Putamen (tissue), 1 donor: ENCODE measurements at places on chromosomes 5 and 9.

- DNase-seq = no peak
Observed at GRCh38 chr5:73115399-73116051, 4.8 kb upstream of the TMEM171 start.

DNA sequence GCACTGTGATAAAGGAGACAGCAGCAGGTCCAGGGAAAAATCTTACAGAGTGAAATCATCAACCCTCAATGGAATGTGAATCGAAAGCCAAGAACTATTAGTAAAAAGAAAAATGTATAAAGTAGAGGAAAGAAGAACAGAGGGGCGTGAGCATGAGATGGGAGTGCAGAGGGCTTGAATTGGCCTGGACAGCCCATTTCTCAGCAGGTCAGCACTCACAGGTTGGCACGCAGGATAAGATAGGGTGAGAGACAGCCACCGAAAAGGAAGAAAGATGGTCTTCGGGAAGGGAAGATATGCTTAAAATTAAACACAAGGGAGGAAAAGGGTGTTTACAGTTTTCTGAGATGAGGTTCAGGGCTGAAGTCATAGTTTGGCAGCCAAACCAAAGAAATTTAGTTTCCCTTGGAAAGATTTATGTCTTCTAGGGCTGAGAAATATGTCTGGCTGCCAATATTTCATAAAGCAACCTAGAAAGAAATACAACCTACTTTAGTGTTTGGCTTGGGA lies 524.7 kb downstream of the SPATA31D1 start:
- no peak for DNase-seq

GRCh38 chr5:102890133-102890532 lies 135.0 kb downstream of the PAM start:
- DNase-seq = no peak

- no peak for DNase-seq
Observed at GRCh38 chr5:6108540-6108848, 269.9 kb downstream of the MED10 start.
